ENCODE measurements at places on chromosomes 6 and 20.

GRCh38 chr6:157143171-157143889 is 180.0 kb downstream of the TMEM242 start:
- DNase-seq = peak; percentile 58

DNA sequence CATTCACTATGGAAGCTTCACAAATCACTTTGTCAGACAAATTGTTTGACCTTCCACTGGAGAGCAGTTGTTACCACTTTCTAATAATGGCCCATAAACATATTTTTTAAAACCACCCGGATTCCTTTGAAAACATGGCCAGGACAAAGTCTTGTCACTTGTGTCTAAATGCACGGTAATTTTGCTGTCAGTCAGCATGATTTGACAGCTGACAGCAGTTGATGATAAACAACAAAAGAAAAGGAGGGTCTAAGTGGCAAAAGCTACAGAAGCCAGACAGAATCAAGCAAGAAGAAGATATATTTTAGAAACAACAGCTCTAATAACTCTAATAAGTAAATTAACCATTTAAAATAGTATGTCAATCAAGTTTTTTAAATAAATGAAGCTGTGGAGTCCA is 27.7 kb upstream of the CARMIL1 start:
- DNase-seq = no peak

GRCh38 chr6:11637266-11637665 is 99.7 kb downstream of the TMEM170B start:
- no peak for DNase-seq

GRCh38 chr6:52496631-52497030 is 76.5 kb downstream of the EFHC1 start:
- no peak for DNase-seq

GRCh38 chr20:38227420-38228360 is 32.8 kb downstream of the KIAA1755 start:
- DNase-seq = no peak

DNA sequence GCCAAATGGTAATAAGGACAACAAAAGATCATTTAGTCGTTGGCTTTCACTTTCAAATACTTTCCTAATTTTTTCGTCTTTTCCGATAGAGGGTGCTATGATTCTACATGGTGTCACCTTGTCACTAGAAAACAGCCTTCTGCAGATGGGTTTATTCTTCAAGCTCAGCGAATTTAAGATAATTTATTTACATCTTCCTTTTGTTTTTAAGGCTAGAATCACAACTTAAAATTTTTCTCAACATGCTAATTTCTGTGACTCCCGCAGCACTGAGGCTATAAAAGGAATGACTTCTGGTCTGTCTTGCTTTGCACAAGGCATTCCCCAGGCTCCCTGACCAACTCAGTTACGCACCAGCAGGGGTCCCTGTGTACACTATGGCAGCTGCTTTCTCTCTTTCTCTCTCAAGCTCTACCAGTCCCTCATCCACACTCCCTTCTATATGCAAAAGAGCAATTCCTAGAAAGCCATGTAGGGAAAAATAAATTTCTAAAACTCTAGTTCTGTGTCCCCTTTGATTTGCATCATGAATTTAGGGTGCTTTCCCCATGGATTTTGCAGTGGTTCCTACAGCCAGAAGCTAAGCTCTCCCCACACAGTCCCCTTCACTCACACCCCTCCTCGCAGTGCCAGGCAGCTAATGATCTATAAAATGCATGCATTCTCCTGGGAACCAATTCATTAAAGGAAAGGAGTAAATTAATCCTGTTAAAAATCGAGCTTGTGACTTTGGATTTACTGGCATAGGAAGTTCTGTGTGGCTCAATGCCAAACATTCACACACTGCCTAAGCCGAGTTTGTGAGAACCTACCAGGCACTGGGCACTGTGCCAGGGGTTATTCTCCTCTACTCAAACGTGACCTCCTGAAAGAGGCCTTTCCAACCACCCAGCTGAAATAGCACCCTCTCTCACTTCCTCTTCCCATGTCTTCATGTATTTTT is 74.5 kb downstream of the DCDC2 start:
- no peak for DNase-seq

DNA sequence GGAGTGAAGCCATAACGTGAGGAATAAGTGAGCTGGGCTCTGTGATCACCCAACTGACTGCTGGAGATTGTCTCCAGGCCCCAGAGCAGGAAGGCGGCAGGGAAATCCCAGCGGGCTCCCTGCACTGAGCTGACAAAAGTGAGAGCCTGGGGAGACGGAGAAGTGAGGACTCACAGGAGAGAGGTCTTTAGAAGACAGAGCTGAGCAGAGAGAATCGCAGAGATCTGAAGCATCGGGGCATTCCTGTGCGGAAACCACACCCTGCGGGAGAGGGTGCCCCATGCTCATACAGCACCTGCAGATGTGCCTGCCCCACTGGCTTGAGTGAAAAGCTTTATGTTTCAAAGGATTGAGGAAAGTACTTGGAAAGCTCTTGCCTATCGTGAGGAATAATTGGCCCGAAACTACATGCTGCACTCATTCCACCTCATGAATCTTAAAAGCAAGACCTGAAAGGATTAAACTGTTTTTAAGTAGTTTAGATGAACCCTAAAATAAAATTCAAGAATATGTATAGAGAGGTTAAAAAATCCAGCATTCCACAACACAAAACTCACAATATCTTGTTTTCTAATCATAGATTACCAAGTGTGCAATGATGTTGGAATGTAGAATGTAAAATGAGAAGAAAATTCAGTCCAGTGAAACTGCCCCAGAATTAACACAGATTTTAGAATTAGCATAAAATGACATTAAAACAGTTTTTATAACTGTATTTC is 17.7 kb upstream of the THBS2 start:
- no peak for DNase-seq

- DNase-seq = no peak
Observed at GRCh38 chr6:3847521-3847920, 1.7 kb upstream of the FAM50B start.

DNA sequence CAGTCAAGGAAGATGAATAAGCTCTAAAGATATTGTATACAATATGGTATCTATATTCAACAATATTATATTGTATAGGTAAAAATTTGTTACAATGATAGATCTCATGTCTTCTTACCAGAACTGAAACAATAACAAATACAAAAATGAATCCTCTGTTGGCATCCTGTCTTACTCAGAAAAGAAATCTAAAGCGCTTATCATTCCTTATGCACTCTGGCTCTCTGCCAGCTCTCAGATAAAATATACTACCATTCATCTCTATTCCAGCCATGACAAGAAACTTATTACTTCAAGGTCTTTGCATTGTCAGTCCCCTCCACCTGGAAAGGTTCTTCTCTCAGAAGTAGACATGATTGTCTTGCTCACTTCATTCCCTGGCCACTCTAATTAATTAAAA is 138.6 kb downstream of the THEMIS start:
- no peak for DNase-seq

DNA sequence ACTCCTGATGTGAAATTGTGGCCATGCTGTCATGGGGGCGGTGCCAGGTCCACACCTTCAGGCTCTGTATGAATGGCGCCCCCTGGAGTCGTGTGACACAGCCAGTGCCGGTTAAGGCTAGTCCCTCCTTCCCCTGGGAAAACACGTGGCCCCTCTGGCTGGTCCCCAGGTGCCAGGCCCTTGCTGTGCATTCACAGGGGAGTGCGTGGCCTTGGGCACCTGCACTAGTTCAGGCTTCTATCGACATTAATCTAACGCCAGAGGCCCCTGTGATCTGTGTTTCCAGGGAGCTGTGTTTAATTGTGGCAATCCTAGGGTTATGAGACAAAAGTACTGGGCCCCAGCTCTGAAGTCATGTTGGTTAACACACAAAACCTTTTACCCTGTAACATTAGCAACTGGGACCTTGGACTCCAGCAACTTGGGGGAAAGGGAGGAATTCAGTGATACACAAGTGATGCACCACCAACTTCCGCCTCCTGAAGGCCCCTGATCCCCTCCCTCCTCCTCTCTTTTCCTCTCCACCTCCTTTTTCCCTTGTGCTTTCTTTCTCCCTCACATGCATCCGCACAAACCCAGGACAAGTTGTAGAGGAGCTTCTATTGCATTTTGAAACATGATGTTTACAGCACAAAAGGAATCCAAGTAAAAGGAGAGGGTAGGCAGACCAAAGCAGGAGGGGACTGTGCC is 74.0 kb downstream of the SSR1 start:
- DNase-seq = peak; percentile 26

- DNase-seq = no peak
Observed at GRCh38 chr20:61886721-61887595, 178.7 kb downstream of the TAF4 start.

- DNase-seq = no peak
Observed at GRCh38 chr6:33438978-33439594, 15.3 kb upstream of the ZBTB9 start.

DNA sequence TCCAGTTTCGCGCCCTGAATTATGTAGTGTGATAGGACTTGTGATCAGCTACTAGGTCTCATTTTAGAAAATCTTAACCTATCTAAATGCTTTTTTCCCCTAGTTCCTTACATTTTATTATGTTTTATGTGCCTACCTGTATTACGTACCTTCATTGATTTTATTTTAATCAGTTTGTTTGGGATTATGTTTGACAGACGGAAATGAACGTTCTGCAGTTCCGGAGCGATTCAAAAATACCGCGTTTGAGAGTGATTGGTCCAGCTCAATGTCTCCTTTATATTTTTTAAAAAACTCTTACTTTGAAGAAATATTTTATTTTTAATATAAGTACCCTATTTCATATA is 114.3 kb upstream of the BTN3A2 start:
- no peak for DNase-seq

- DNase-seq = no peak
Observed at GRCh38 chr6:48194596-48195295, 83.7 kb upstream of the PTCHD4 start.

GRCh38 chr20:22489626-22490286 is 94.6 kb downstream of the FOXA2 start:
- no peak for DNase-seq

GRCh38 chr6:164106345-164106769 is 691.8 kb downstream of the QKI start:
- no peak for DNase-seq

DNA sequence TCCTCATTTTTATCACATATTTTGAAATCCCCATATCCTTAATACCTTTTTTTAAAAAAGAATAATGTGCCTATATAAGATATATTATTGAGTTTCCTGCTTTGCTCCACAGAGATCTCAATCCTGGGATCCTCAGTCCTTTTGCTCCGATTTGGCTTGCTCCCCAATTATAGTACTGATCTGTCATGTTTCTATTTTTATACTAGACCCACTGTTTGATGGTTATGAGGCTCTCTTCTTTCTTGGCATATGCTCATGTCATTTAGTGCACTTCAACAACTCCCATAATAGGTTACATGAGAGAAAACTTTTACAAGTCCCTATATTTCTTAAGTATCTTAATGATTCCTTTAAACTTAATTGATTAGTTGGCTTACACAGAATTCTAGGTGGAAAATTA is 958.5 kb upstream of the EPHA7 start:
- no peak for DNase-seq

GRCh38 chr6:45420083-45420908 is 42.6 kb upstream of the SUPT3H start:
- peak; percentile 54 for DNase-seq

DNA sequence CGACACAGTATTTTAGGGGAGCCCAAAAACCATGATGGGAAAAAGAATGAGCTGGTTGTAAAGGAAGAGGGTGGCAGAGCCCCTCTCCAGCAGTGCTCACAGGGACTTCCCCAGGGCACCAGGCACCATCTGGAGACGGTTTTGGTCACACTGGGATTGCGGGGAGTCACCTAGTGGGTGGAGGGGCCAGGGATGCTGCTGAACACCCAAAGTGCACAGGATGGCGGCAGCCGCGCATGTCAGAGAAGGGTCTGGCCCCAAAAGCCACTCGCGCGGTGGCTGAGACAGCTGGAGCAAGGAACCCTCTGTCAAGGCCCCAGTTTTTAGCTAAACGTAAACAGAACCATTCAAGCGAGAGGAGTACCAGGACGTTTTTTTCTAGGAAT is 10.8 kb downstream of the CTSZ start:
- no peak for DNase-seq

DNA sequence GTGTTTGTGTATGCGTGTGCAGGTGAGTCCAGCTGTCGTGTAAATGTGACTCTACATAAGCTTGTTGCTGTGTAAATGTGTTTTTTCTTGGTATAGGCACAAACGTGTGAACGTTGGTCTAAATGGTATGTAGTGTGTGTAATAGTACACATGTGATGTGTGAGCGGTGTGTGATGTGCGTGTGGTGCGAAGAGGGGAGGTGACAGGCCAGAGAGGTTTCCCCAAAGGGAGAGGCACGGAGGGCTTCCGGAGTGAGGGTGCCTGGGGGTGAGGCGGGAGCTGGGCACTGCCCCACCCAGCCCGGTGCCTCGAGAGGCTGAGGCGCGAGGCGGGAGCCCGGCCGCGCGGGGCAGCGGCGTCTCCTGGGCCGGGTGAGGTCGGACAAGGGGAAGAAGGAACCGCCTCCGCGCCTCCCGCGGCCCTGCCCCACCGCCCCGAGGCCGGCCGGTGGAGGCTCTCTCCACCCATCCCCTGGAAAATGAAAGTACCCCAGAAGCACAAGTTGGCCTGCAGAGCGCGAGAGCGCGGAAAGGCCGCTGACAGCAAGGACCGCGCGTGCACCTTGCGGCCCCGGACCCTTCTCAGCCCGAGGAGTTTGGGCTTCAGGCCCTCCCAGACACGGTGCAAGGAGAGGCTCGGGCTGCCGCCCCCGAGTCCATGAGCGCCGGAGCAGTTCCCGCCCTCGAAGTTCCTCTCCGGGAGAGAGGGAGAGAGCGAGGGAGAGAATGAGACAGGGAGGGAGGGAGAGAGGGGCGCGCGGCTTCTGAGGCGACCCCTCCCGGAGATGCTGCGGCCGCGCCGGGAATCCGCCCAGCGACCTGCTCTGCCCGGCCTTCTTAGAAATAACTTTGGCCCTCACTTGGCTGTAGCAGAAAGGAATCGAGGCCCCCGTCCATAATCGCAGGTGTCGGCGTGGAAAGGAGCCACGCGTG is 43.2 kb upstream of the OSTM1 start:
- no peak for DNase-seq

- DNase-seq = no peak
Observed at GRCh38 chr20:62275219-62275618, 27.6 kb upstream of the ADRM1 start.

DNA sequence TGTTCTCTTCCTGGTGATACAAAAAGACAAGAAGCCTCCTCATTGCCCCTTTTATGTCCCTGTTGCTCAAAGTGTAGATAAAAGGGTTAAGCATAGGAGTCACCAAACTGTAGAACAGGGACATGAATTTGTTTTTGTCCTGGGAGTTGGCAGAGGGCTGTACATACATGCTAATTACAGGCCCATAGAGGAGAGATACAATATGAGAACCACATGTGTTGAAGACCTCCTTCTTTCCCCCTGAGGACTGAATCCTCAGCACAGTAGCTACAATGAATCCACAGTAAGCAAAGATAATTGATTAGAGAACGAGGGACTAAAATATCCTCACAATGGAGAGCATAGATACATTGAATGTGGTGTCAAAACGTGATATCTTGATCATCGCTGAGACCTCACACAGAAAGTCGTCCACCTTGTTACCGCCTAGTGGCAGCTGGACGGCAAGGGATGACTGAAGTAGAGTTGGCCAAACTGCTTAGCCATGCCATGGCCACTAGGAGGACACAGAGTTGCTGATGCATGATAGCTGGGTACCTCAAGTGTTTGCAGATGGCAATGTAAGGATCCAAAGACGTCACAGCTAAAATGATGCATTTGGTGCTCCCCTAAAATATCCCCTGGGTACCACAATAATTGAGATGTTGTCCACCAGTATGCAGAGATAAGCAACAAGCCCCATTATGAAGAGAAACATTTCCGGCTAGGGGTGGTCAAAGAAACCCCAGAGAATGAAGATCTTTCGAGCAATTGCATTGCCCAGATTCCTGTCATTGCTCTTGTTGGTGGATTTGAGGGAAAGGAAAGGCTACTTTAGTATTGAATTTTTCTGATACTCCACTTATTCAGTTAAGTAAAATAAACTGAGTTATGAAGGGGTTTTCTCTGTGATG is 15.0 kb downstream of the OR2B3 start:
- no peak for DNase-seq

All from T-helper 2 cell (primary cell).